ENCODE measurements at places on chromosomes 1 and 21. TPM values are rescaled to one million over a fixed set of nuclear protein-coding genes. Genes with fewer than 3 reads are reported as not detected.

DNA sequence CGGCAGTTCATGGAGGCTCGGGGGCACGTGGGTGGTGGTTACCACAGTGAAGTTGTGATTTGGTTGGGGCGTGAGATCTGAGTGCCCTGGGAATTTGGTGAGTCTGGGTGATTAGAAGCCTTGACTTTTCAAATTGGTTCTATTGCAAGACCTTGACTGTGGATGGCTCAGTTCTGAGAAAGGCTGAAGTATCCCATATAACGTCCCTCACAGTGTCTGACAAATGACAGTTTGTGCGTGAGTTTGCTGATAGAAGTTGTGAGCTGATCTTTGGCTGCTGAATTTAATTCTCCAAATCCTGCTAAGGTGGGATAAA, 549 bp downstream of the MSH4 start:
- H3K4me1 ChIP-seq, result peaks cover 5% of the 10 kb centered on the region
- no peak overlapping the region for H3K27ac ChIP-seq
- DNase-seq, result no peak

- peaks cover 33% of the 10 kb centered on the region for H3K27me3 ChIP-seq
- no peak overlapping the region for H3K4me3 ChIP-seq
- no peak overlapping the region for H3K27ac ChIP-seq
- DNase-seq, result no peak
- no peaks in the 10 kb centered on the region for H3K36me3 ChIP-seq
Measured at GRCh38 chr1:176479971-176480370, 17.0 kb downstream of the PAPPA2 start.

GRCh38 chr1:71295350-71295749, 214.5 kb upstream of the ZRANB2 start:
- H3K36me3 ChIP-seq, result no peaks in the 10 kb centered on the region
- no peak overlapping the region for H3K27ac ChIP-seq
- DNase-seq, result no peak
- no peaks in the 10 kb centered on the region for H3K27me3 ChIP-seq
- no peak overlapping the region for H3K4me3 ChIP-seq
- H3K4me1 ChIP-seq, result no peaks in the 10 kb centered on the region

DNA sequence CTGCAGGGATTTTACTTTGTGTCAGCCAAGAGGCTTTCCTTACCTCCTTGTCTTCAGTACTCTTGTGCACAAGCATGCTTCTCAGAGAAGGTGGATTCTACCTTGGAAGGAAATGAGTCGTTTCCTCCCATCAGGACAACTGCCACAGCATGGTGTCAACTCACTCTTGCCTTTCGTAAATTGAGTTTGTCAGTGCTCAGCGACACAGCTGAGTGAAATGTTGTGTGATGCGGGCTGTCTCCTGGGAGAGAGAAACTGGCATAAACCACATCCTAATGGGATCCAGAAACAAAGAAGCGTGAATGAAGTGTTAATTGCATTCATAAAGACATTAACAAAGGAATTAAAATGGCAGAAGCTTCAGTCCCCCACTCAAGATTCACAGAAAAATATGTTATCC, 51.5 kb upstream of the SLC22A15 start:
- 0 out of 2 replicates have a peak, but pooled peaks cover 2% of the 10 kb centered on the region for H3K4me1 ChIP-seq
- H3K27me3 ChIP-seq, result no peaks in the 10 kb centered on the region
- no peak overlapping the region for H3K27ac ChIP-seq
- H3K36me3 ChIP-seq, result no peaks in the 10 kb centered on the region

- H3K27ac ChIP-seq, result no peak overlapping the region
- H3K27me3 ChIP-seq, result 0 out of 2 replicates have a peak, but pooled peaks cover 4% of the 10 kb centered on the region
- H3K36me3 ChIP-seq, result no peaks in the 10 kb centered on the region
- no peak overlapping the region for H3K4me3 ChIP-seq
- H3K4me1 ChIP-seq, result no peaks in the 10 kb centered on the region
- no peak for DNase-seq
Measured at GRCh38 chr1:170967042-170967910, 31.9 kb downstream of the MROH9 start.

DNA sequence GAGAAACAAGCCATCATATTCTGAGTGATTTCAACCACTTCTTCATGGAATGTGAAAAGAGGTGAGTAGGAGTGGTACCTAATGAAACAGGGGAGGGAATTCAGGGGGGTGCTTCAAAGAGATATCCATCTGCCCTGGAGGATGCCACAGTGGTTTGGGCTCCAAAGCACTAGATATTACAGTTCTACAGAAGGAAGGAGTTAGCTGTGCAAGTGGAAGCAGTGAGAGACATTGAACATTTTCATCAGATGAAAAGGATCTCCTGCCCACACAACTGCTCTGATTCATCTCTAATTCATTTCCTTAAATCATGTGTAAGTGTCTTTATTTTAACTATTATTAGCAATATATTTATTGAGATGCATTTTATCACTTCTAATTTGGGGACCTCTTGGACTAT, 2.8 kb upstream of the RGS5 start:
- H3K4me1 ChIP-seq, result no peaks in the 10 kb centered on the region
- no peaks in the 10 kb centered on the region for H3K36me3 ChIP-seq
- H3K27me3 ChIP-seq, result no peaks in the 10 kb centered on the region
- no peak overlapping the region for H3K27ac ChIP-seq

- DNase-seq, result no peak
- peaks cover 2% of the 10 kb centered on the region for H3K27me3 ChIP-seq
- no peaks in the 10 kb centered on the region for H3K36me3 ChIP-seq
- H3K27ac ChIP-seq, result no peak overlapping the region
Measured at GRCh38 chr1:4307911-4308545, 346.4 kb upstream of the AJAP1 start.

DNA sequence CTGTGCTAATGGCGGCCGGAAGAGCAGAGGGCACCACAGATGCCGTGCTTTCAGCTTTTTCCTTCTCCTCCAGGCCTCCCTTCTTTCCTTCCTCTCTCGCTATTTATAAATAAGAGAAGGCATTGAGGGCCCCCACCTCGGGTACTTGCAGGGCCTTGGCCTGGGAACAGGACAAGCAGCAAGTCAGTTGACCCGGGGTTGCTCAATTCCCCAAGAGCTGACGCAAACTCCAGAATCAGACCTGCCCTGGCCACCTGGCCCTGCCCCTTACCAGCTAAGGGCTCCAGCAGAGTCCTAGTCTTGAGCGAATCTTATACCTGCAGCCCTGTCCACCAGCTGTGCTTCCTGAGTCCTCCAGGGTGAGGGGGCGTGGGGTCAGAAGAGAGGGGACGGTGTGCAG, 13.5 kb downstream of the TNFRSF1B start:
- no peak for DNase-seq
- H3K27me3 ChIP-seq, result no peaks in the 10 kb centered on the region
- peaks cover 10% of the 10 kb centered on the region for H3K4me1 ChIP-seq
- no peak overlapping the region for H3K27ac ChIP-seq
- H3K4me3 ChIP-seq, result no peak overlapping the region

GRCh38 chr21:32515874-32516273, 69.4 kb downstream of the TCP10L start:
- no peaks in the 10 kb centered on the region for H3K36me3 ChIP-seq
- no peaks in the 10 kb centered on the region for H3K27me3 ChIP-seq
- DNase-seq, result no peak
- no peak overlapping the region for H3K27ac ChIP-seq

DNA sequence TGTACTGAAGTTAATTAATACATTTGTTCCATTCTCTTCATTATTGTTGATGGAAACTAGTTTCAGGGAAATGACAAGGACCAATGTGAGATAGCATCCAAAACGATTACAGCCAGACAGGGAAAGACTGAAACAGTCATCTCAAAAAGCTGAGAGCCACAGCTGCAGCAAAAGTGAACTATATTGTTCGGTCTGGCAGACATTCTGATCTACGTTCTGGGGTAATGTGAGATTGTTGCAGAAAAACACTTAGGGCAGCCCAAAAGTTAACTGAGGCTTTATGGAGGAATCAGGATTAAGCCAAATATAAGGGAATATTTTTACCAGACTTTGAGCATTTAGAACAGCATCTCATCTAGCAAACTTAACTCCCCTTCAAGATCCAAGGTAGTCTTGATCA, 112.9 kb downstream of the LRRC40 start:
- DNase-seq, result no peak
- H3K4me1 ChIP-seq, result peaks cover 13% of the 10 kb centered on the region
- no peak overlapping the region for H3K4me3 ChIP-seq
- no peak overlapping the region for H3K27ac ChIP-seq
- H3K36me3 ChIP-seq, result no peaks in the 10 kb centered on the region

DNA sequence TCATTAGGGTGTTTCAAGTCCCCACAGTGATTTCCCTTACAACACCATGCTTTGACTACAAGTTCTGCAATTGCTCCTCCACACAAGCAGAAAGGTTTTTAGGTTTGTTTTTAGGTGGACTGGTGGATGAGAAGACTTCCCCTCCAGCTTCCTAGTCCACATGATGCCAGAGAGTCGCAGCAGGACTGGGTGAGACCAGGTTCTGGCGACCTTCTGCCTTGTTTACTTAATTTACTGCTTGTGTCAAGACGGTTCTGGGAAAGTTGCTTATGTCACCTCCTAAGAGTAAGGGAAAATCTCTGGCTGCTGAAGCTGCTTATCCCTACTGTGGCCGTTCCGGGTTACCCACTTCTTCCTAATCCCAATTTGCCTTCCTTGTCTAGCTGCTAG, 76.4 kb downstream of the GLUL start:
- H3K4me3 ChIP-seq, result no peak overlapping the region
- no peaks in the 10 kb centered on the region for H3K36me3 ChIP-seq

DNA sequence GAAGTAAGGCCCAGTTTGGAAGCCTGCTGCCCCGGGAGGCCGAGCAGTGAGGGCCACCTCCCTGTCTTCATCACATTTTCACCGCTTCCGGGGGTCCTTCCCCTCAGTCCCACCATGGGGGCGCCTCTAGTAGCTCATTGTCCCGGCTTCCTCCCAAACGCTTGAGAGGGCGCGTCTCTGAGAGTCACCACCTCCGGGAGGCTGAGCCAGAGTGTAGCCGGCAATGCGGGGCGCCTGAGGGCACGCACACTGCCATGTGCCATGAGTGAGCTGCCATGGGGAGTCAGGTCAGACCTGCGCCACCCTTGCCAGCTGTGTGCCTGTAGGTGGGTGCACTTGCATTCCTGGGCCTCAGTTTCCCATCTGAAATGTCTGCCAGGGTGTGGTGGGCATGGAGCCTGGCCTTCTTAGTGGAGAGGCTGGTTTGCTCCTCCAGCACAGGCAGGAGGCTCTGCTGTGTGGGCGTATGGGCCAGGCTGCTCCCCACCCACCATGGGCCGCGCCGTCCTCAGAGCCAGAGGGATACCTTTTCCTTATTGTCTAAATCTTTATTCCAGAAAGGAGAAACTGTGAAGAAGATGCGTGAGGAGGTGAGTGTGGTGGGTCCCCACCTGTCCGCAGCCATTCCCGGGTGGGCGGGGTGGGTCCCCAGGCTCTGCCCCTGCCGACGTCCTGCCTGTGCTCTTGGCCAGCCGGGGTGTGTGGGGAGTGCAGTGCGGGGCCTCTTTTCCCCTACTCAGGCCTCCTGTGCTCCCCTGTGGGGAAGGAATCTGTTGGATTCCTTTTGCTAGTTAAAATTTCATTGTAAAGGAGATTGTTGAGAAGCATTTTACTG, 81.3 kb upstream of the COL6A1 start:
- DNase-seq, result no peak
- no peaks in the 10 kb centered on the region for H3K4me1 ChIP-seq
- no peaks in the 10 kb centered on the region for H3K27me3 ChIP-seq
- no peaks in the 10 kb centered on the region for H3K36me3 ChIP-seq
- no peak overlapping the region for H3K27ac ChIP-seq

DNA sequence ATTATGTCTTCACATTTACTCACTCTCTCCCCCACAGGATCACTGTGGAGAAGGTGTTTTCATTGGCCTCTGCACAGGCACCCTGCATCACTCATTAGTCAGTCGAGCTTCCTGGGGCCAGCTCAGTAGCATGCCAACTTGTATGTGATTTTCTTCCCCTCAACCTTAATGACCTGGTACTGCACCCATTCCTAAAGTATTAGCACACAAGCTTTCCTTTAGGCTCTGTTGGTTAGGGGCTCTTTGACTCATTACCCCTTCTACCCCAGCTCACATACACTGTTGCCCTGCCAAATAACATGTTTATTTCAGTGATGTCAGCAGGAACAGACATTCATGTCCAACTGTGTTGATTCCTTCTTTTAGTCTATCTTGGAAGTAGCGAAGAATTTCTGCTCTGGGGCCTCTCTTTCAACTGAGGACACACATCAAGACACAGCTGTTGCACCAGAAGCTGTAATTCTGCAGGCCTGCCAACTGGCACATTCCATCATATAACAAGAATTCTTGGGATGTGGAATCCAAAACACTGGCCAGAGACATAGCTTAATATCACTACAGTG, 603.5 kb upstream of the ADAMTS5 start:
- H3K4me1 ChIP-seq, result no peaks in the 10 kb centered on the region
- no peaks in the 10 kb centered on the region for H3K36me3 ChIP-seq
- no peaks in the 10 kb centered on the region for H3K27me3 ChIP-seq
- H3K4me3 ChIP-seq, result no peak overlapping the region

DNA sequence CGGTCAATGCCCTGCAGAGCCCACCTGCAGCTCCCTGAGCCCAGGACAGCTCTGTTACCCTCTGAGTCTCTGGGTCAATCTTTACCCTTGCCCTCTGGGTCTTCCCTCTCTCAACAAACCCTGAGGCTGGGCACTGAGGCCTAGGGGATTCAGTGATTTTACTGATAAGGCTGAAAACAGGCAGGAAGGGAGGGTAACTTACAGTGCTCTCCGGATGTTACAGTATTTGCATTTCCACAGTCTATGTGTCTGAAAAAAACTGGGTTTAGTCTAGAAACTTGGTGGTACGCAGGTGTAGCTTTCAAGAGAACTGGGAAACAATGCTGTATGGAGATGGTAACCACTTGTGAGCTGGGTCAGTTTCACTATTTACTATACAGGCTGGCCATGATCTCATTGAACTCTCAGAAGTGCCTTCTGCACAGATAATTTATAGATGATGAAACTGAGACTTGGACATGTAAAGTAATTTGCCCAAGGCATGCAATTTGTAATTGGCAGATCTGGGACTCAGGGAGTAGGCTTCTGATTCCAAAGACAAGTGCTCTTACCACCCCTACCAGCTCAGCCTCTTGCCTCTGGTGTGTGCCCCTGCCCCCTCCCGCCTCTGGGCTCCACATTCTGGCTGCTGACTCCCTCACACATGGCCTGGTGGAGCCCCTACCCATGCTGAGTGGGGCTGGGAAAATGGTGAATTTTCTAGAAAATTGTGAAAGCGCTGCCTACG, 48.8 kb downstream of the TENT5C start:
- H3K4me3 ChIP-seq, result no peak overlapping the region
- peaks cover 34% of the 10 kb centered on the region for H3K4me1 ChIP-seq
- no peaks in the 10 kb centered on the region for H3K27me3 ChIP-seq
- H3K27ac ChIP-seq, result peak overlapping the region; percentile 57
- no peak for DNase-seq

GRCh38 chr1:173193639-173194038, 13.5 kb downstream of the TNFSF4 start:
- H3K4me3 ChIP-seq, result no peak overlapping the region
- no peak overlapping the region for H3K27ac ChIP-seq
- H3K36me3 ChIP-seq, result no peaks in the 10 kb centered on the region
- H3K4me1 ChIP-seq, result peaks cover 11% of the 10 kb centered on the region
- no peaks in the 10 kb centered on the region for H3K27me3 ChIP-seq
- no peak for DNase-seq

C1orf141 gene
- total RNA-seq, result not detected

MTF1 gene
- 22.1 TPM for total RNA-seq

FLG2 gene
- not detected for total RNA-seq

TENT5C gene
- total RNA-seq, result 3.9 TPM

SIK1 gene
- 28.5 TPM for total RNA-seq

RGS4 gene
- total RNA-seq, result not detected

SASS6 gene
- 5.1 TPM for total RNA-seq

TRIM58 gene
- total RNA-seq, result not detected

Data from PC-9 (cell line).